ENCODE measurements at places on chromosomes 5 and 9. TPM values are rescaled to one million over a fixed set of nuclear protein-coding genes. Genes with fewer than 3 reads are reported as not detected.

GRCh38 chr5:90437663-90438062, 28.1 kb upstream of the CETN3 start:
- DNase-seq = no peak

Gene LHX3
- not detected for total RNA-seq

- no peak for DNase-seq
Measured at GRCh38 chr9:109593612-109594011, 95.5 kb upstream of the PTPN3 start.

- DNase-seq = no peak
Measured at GRCh38 chr5:581266-581665, 30.9 kb upstream of the CEP72 start.

DNA sequence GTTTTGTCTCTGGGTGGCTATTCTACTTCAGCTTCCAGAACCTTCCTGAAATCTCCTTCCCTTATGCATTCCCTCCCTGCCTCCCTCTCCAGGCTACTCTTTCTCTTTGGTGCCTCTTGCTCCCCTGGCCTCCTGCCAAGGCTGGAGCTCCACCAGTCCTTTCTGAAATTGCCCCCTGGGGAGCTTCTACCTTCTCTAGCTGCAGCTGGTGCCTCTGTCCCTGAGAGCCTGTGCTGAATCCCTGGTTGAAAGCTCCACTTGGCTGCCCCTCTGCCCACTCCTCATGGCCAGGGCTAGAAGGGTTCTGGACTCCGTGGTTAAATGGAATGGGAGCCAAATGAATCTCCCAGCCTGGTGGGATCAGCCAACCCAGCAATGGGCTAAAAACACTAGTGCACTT, 80.1 kb downstream of the COL15A1 start:
- peak; percentile 51 for DNase-seq

Gene LECT2
- total RNA-seq = not detected

DNA sequence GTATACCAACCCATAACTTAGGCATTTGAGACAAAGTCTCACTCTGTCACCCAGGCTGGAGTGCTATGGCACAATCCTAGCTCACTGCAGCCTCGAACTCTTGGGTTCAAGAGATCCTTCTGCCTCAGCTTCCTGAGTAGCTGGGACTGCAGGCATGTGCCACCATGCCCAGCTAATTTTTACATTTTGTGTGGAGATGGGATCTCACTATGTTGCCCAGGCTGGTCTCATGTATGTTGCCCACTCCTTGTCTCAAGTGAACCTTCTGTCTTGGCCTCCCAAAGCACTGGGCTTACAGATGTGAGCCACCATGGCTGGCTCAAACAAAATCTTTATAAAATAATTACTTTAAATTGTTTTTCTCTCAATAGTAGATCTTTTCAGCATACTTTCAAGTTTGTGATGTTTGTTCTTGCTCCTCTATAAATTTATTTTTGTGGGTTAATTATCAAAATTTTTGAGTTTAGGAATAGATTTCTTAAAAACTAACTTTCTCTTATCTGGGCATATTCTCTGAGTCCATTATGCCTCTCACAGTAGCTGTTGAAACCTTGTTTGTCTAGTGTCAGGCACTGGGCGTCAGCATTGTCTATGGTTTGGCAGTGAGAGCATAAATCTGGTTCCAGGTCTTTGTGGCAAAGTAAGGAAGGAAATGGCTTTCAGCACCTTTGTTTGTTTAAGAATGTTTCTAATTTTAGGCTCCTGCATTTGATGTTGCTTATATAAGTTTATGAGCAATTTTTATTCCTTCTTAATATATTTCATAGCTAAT, 38.7 kb downstream of the NLN start:
- DNase-seq = peak; percentile 27

GRCh38 chr9:95131023-95131943, 186.2 kb downstream of the FANCC start:
- peak; percentile 59 for DNase-seq

DNA sequence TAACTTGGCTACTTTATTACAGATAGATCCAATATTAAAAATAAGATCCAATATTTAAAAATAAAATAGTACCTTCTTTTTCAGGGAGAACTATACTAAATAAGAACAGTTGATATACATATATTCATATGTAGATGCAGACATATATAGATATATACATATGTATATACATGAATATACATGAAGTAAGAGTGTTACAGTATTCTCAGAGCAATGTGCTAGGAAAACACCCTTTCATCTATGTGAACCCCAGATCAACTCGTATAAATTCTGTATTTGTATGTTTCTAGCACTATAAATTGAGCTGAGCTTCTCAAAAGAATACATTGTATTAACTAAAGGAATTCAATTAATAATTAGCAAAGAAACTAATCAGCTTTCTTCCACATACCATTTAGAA, 287.6 kb downstream of the PDE4D start:
- no peak for DNase-seq

- peak; percentile 20 for DNase-seq
Measured at GRCh38 chr9:106287091-106287631, 575.8 kb upstream of the ZNF462 start.

- DNase-seq = no peak
Measured at GRCh38 chr5:137332296-137332695, 166.8 kb downstream of the SPOCK1 start.

Gene HTR4
- 4.7 TPM for total RNA-seq

- peak; percentile 71 for DNase-seq
Measured at GRCh38 chr9:131436376-131436775, 42.5 kb downstream of the PRRC2B start.
